ENCODE measurements at places on chromosomes 4 and X. TPM values are rescaled to one million over a fixed set of nuclear protein-coding genes. Genes with fewer than 3 reads are reported as not detected.

GRCh38 chrX:46649421-46650260, 76.1 kb downstream of the CHST7 start:
- DNase-seq = peak; percentile 62

DNA sequence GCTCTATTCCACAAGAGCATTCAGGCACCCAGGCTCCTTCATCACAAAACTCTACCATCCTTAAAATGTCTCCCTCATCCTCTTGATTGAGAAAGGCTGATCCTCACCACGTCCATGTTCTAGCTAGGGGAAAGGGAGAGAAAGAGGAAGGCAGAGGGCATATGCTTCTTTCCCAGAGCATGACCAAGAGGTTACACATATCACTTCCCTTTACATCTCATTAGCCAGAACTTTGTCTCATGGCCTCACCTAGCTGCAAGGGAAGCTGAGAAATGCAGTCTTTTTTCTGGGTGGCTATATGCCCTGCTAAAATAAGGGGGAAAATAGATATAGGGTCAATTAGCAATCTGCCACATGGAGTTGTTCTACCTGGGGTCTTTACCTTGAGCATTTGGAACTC, 42.7 kb downstream of the LONRF3 start:
- no peak for DNase-seq

DNA sequence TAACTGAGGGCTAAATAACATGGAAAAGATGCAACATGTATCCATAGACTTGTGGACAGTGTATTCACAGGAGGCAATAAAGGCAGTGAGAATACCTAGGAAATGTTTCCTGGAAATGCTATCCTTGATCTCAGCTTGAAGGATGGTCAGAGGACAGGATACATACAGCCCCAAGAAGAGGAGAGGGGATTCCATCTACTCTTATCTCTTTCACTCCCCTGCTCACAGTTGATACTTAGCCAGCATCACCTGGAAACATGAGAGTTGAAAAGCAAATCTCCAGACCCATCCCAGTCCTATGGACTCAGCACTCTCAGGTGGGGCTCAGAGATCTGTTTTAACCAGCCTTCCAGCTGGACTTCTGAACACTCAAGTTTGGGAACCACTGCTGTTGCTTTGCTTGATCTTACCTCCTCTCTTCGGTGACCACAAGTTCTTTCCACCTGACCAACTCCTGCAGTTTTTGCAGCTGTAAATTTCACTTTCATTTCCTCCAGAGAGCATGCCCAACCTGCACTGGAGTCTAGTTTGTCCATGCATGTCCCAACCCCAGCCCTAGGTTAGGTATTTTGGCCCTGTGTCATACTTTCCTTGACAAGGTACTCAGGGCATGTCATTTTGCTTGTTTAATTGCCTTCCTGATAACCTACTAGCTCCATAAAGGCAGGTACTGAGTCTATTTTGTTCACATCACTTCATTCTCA, 10.4 kb downstream of the RELL1 start:
- no peak for DNase-seq

- no peak for DNase-seq
Measured at GRCh38 chr4:142341268-142341667, 504.8 kb downstream of the INPP4B start.

- peak; percentile 24 for DNase-seq
Measured at GRCh38 chr4:140308366-140309123, 64.9 kb upstream of the SCOC start.

- peak; percentile 77 for DNase-seq
Measured at GRCh38 chr4:180058691-180059215, 2184.4 kb upstream of the TENM3 start.

DNA sequence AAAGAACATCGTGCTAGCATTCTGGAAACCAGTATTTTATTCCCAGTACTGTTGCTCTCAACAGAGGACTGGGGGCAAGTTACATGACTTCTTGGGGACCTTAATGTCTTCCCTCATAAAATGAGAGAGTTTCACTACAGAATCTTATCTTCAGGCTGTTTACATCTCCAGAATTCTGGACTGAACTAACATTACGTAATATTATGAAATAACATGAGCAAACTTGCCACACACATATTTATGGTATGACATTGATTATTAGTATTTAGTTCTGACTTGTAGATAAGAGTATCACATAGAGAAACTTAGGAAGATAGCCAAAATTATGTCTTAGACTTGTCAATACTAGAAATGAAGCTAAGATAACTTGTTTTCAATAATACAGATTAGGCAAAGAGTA, 68.0 kb downstream of the NFKB1 start:
- DNase-seq = peak; percentile 54

DNA sequence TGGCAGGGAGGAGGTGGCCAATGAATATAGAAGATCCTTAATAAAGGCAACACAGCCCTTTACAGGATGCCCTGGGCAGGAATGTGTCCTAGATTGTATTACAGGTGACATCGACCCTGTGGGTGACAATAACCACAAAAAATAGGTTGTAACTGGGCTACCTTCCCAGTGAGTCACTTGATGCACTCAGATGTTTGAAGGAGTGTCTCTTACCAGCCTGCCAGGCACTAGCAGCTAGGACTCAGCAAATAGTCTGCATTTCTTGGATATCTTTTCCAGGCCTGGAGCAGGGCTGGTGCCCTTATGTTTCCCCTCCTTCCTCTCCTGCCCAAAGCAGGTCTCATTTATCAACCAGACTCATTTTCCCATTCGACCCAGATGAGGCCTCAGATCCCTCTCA, 50.9 kb upstream of the TMEM164 start:
- no peak for DNase-seq

SPANXN3 gene
- total RNA-seq = not detected

CAPN6 gene
- total RNA-seq = 0.39 TPM

LRIT3 gene
- total RNA-seq = 0.15 TPM

DNA sequence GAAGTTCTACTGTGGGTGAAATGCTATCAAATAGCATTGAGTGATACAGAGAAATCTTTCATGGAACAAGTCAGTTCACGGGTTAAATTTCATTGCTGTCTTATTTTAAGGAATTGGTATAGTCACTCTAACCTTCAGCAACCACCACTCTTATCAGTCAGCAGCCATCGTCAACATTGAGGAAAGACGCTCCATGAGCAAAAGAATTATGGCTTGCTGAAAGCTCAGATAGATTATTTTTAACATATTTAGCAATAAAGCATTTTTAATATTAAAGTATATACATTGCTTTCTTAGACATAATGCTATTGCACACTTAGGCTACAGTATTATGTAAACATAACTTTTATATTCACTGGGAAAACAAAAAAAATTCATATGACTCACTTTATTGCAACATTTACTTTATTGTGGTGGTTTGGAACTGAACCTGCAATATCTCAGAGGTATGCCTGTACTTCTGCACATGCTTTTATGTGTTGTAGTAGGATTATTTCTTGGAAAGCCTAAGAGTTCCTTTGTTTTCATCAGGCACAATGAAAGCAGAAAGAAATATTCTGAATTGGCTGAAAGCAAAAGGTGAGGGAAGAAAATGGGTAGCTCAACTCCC, 586.7 kb downstream of the GBA3 start:
- peak; percentile 38 for DNase-seq

DNA sequence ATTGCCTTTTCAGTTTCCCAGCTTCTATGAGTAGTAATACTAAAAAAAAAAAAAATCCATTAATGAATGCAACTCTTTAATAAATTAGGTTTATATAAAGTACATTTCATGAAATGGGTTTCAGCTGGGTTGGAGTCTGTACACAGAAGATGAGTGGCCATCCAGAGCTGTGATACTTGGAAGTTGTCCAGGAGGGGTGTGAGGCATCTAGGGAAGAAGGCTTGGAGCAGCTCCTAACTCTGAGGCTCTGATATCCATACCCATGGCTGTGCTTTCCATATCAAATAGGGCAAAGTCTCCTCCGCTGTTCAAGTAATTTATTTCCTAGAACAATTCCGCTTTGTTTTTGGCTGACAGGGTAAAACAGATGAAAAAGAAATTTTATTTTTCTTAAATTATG, 423.3 kb upstream of the TENM3 start:
- DNase-seq = no peak

GRCh38 chr4:83153417-83153816, 38.9 kb upstream of the PLAC8 start:
- no peak for DNase-seq

FOXR2 gene
- total RNA-seq = not detected

GRCh38 chr4:30265716-30266115, 454.5 kb upstream of the PCDH7 start:
- no peak for DNase-seq
